Stimulated activated CD4-positive, alpha-beta T cell treated with anti-CD3 and anti-CD28 coated beads, TNF-alpha, amount 100 ng/mL, for 1 hour (primary cell): ENCODE measurements at places on chromosomes 4 and X.

DNA sequence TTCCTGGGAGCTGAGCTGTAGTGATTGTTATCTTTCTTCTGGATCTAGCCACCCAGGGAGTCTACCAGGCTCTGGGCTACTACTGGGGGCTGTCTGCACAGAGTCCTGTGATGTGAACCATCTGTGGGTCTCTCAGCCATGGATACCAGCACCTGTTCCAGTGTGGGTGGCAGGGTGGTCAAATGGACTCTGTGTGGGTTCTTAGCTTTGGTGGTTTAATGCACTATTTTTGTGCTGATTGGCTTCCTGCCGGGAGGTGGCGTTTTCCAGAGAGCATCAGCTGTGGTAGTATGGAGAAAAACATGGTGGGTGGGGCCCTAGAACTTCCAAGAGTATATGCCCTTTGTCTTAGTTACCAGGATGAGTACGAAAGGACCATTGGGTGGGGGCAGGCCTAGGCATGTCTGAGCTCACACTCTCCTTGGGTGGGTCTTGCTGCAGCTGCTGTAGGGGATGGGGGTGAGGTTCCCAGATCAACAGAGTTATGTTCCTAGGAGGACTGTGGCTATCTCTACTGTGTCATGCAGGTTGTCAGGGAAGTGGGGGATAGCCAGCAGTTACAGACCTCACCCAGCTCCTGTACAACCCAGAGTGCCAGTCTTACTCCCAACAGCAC is 264.8 kb upstream of the LDB2 start:
- no peak for DNase-seq

DNA sequence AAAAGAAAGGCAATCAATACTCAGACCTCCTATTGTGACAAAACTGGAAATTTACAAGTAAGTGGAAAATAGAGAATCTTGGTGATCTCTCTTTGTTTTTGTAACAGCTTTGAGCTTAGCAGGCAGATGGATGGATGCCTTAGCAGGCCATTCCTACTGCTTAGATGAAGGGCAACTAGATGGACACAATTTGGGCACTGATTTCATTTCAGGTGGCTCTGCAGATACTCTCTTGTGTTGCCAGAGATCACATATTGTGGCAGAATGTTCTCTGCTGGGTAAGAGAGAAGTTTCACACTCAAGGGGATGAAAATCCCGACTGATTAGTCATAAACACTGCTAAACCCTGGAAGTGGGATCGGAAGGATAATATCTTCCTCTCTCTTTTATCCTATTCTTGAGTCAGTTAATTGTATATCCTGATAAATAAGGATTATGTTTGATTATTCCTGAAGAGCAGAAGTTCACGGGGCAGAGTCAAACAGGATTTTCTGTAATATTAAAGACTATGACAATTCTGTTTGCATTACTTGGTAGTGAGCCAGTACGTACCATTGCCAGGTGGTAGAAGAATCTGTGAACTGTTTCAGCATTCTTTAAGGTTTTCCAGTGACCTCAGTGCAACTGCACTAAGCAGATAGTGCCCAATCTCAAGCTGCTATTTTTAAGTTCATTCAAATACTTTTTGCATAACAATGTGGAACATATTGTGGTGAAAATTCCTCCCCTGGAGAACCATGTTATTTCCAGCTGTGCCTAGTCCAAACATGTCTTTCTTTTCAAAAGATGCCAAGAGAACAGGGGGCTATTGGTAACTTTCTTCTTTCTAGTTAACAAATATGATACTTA is 974.3 kb downstream of the FSTL5 start:
- DNase-seq = no peak

DNA sequence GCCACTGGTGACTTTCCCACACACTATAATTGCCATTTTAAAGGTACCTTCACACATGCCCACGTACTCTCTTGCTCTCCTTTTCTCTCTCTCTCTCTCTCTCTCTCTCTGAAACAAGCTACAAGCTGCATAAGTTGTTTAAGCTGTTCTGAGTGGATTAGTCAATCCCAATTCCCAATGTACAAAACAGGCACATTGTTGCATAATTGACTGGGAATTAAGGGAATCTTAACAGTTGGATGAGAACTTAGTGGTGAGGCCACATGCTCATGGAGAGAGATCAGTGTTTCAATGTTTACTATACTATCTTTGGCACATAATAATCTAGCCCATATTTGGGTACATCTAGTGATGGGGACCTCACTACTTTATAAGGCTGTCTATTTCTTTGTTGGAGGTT is 123.3 kb downstream of the ARHGEF9 start:
- DNase-seq = no peak

DNA sequence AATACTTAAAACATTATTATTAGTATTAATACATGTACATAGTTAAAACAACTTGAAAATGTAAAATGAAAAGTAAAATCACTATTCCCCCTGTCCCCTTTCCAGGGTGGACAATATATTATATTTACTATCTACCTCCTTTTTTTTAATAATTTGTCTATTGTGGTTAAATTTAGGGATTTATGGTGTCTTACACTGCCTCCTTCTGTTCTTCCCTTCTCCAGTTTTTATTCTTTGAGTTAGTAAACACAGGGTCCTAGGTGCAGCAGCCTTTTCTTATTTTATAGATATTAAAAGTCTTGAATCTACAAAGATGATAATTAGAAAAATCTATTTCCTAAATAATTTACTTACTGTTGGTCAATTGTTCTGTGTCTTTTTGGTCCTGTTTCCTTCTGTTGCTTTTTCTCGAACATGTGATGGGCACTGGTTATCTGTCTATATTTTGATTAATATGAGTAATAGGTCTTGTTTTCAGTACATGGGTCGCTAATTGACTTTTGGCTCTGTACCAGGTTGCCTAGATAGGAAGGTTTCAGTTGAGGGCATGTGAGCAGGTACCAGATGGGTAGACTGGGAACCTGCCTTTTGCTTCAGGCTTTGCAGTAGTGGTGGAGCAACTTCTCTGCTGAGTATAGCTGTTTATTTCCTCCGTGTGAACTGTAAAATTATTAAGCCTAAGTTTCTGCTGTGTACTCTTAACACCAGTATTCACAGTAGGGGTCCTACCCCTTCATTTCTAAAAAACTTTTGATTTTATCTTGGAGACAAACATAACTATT is 1.1 kb downstream of the NUDT9 start:
- DNase-seq = no peak

- DNase-seq = no peak
These were observed 50.1 kb downstream of the IGFBP7 start for GRCh38 chr4:57059890-57060716.

GRCh38 chrX:136584545-136584944 is 52.5 kb downstream of the VGLL1 start:
- DNase-seq = no peak

DNA sequence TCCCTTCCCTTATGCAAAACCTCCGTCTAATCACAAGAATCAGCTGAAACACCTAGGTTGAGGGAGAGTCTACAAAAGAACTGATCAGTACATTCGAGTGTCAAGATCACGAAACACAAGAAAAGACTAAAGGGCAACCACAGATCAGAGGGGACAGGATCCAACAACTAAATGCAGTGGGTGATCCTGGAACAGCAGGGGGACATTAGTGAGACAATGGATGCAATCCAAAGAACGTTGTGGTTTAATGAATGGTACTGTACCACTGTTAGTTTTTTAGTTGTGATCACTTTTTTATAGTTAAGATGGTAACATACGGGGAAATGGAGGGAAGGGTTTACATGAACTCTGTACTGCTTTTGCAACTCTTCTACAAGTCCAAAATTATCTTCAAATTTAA is 79.2 kb downstream of the RELL1 start:
- no peak for DNase-seq

- DNase-seq = no peak
These were observed 303.1 kb downstream of the ARHGAP24 start for GRCh38 chr4:85777908-85778631.

- DNase-seq = no peak
These were observed 136.5 kb upstream of the GALNTL6 start for GRCh38 chr4:171676555-171677215.

- no peak for DNase-seq
These were observed 31.3 kb upstream of the ANAPC4 start for GRCh38 chr4:25345744-25346143.

DNA sequence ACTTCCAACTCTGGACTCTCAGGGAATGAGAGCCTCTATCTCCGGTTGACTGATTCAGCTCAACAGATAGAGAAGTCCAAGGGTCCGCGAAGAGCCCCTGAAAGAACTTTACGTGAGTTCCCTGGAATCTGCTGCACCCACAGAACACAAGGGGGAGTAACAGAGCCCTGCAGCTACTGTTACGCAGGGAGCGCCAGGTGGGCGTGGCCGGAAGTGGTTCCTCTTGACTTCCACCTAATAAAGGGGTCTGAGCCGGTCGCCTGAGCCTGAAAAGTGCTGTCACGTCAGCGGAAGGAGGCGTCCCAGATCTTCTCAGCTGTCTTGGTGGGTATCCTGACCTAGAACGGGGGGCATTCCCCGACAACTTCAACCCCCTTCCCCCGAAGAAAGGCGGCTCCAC is at the start of gene MAGEB6:
Gene MAGEB6, plus strand, starts transcription at position 237 of the 400 bp plus-strand sequence. CDS start 1,407 bp downstream, outside the sequence.
- DNase-seq = no peak

- no peak for DNase-seq
These were observed 34.6 kb upstream of the MTM1 start for GRCh38 chrX:150533863-150534262.

GRCh38 chr4:78061939-78062570 is 4.9 kb downstream of the FRAS1 start:
- DNase-seq = no peak

GRCh38 chr4:77634132-77634785 is 28.6 kb downstream of the CXCL13 start:
- DNase-seq = no peak

GRCh38 chr4:128461291-128462102 is 173.9 kb upstream of the PGRMC2 start:
- no peak for DNase-seq

- DNase-seq = no peak
These were observed 550.5 kb upstream of the BOD1L1 start for GRCh38 chr4:14177987-14178386.

GRCh38 chrX:37454537-37455285 is 105.5 kb downstream of the PRRG1 start:
- DNase-seq = no peak

GRCh38 chrX:66676413-66676812 is 37.5 kb upstream of the EDA2R start:
- DNase-seq = no peak

DNA sequence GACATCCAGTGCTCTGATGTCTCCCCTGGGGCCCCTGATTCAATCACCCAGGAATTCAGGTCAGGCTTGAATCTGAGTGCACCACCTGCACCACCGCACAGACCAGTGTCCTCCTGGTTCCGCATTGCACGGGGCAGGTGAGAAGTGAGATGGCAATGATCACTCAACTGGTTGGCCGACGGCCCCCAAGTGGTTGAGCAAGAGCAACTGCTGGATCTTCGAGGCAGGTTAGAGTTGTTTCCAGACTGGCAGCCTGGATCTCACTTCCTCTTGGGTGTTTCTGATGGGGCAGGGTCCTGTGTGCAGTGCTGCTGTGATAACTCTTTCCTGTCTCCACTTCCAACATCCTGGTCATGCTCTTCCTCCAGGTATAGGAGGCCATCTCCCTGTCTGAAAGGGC is 50.4 kb downstream of the C4orf50 start:
- no peak for DNase-seq

GRCh38 chr4:168421671-168422070 is 58.6 kb downstream of the DDX60L start:
- no peak for DNase-seq

- no peak for DNase-seq
These were observed 373.5 kb upstream of the TACR3 start for GRCh38 chr4:104093247-104093646.

DNA sequence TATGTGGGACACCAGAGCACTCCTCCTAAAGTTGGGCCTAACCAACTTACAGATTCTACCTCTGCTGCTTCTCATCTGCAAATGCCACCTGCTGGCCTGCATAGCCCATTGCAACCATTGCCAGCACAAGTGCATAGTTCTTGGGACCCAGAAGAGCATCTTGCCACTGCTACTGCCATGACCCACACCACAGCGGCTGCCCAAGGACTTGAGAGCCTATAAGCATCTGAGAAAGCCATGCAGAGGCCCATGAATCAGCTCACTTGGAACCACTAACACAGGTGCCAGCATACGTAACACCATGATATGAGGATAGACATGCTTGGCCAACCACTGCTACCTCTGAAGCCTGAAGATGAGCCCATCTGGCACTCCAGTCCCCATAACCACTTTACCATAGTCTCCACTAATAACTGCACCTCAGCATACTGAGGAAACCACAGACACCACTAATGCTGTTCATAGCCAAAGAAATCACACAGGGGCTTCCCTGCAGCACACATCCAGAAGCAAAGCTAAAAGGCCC is 258.1 kb upstream of the AGTR2 start:
- DNase-seq = no peak

DNA sequence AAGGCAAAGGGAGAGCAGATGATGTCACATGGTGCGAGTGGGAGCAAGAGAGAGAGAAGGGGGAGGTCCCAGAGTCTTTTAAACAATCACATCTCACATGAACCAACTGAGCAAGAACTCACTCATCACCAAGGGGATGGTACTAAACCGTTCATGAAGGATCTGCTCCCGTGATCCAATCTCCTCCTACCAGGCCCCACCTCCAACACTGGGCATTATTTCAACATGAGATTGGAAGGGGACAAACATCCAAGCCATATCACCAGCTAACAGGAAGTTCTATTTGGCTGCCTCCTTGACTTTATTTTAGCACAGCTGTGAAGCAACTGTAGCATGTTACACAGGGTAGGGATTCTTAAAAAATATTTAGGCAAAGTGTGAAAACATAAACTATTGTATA is 102.5 kb downstream of the DDIT4L start:
- no peak for DNase-seq

GRCh38 chrX:119887721-119888425 is 7.8 kb upstream of the AKAP14 start:
- DNase-seq = no peak

DNA sequence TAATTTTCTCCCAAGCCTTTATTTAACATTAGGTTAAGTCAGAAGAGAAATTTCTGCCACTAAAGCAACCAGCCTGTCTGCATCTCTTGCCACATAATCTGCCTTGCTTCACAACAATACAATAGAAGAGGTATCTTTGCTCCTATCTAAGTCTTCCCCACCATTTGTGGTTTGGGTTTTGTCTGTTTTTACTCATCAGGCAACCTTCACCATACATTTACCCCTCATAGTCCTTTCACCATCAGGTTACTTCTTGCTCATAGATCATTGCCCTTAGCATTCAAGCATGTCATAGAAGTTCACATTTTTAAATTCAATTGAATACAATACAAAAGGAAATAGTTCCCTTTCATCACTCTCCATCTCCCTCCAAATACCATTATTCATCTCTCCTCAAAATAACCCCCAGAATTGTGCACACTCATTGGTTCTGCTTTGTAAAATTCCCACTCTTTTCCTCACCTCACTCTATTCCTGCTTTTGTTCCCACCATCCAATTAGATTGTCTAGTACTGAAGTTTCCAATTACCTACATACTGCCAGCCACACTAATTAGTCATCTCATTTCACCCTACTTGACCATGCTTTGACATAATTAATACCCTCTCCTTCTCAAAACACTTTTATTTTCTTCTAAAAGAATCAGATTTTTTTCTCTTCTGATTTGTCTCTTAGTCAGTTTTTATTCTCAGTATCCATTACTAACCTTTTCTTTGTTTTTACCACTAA is 1957.0 kb upstream of the AGA start:
- DNase-seq = no peak

- DNase-seq = no peak
These were observed 17.5 kb upstream of the FAM241A start for GRCh38 chr4:112127803-112128202.
